Right kidney (tissue), 9 donors: ENCODE measurements at places on chromosomes 3 and 15.

DNA sequence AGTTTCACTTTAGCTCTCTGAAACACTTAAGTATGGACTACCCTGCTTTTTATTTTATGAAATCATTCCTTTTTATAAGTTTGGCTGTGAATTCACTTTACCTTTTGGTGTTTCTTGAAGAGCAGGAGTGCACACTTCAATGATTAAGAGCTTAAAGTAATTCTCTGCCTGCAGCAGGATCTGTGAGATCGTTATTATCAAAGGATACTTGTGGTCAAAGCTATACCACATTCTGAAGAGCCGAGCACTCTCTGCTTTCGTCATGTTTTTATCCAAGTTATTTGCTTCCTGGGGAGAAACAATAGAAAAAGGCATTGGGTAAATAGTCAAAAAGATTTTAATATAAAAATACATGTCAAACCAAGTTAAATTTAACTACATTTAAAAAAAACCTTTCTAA, 243.7 kb downstream of the CHST2 start:
- DNase-seq: no peak

GRCh38 chr3:141849056-141849815, 27.2 kb upstream of the ATP1B3 start:
- DNase-seq: no peak

DNA sequence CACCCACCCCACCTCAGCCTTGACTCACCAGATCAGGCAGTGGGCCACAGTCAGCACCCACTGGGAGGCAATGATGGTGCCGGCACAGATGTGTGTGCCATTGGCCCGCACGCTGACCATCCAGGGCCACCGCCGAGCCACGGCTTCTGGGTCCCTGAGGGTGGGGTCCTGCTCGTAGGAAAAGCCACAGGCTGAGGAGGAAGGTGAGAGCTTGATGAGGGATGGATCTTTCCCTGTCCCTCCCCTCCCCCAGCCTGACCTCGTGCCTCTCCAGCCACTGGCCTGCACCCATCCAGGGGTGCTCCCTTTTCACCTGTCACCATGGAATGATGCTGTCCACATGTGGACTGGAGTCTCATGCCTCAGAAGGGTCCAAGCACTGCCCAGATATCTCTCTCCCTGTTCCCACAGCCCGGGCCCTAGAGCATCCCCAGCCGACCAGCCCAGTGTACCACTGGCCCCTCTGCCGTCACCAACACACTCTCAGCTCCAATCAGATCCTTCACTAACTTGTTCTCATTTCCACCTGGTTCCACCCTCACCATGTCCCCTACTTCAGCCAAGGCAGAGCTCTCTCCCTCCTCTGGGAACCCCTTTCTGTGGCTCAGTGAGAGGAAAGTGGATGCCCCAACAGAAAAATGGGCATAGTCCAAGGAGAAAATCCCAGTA, 2.0 kb downstream of the PRSS50 start:
- no peak for DNase-seq

DNA sequence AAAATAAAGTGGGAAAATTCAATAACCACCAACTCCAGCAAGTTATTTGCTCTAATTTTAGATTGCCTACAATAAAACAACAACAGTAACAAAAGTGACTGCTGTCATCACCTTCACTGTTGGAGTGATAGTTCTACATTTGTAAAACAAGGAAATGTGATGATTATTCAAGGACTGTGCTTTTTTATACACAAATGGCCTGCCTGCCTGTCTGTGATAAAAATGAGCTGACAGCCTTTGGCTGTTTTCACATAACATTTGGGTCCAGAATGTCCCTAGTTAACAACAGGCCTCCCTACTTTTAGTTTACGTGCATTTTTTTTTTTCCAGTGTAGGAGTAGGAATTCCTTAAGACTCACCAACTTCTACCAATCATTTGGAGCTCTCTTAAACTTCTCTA, 768.8 kb downstream of the PDCD6IP start:
- DNase-seq: no peak

DNA sequence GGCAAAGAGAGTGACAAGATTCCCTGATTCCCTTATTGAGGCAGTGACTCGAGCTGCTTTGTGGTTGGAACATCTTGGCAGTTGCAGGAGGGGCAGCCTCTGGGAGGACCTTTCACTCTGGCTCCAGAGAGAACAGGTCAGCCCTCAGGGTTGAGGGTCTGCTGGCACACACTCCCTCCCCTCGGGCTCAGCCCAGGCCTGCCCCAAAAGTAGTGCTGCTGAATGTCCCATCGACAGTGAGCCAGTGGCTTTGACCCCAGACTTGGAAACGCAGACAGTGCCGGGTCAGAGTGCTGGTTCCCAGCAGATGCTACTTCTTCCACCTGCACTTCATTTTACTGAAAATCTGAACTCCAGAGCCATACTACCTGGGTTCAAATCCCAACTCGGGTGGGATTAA, 25.6 kb upstream of the ATP2B2 start:
- no peak for DNase-seq

DNA sequence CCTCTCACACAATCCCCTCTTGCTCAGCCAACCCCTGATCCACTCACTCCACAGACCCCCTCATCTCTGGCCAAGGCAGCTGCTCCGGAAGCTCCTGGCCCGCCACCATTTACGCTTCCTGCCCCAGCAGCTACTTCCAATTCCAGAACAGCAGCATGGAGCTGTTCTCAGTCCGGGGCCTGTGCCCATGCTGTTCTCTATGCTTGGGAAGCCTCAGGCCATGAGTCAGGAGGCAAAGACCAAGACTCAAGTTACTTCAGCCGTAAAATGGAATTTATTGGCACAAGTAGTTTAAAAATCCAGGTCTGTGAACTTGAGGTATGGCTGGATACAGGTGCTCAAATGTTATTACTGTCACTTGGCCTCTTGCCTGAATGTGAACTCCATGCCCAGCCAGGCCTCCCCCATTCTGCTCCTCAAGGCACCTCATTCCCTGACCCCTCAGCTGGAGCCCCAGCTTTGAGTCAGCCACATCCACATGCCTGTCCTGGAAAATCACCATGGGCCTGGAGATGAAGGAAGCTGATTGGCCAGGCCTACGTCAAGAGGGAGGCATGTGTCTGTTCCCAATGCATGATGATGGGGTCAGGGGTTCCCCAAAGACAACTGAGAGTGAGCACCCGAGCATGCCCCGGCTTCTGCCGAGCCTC, 31.4 kb upstream of the CACNA2D2 start:
- no peak for DNase-seq

- DNase-seq: no peak
Observed at GRCh38 chr15:41780266-41780665, 6.0 kb downstream of the MAPKBP1 start.

- DNase-seq: no peak
Observed at GRCh38 chr15:50109076-50109987, 9.7 kb downstream of the ATP8B4 start.

DNA sequence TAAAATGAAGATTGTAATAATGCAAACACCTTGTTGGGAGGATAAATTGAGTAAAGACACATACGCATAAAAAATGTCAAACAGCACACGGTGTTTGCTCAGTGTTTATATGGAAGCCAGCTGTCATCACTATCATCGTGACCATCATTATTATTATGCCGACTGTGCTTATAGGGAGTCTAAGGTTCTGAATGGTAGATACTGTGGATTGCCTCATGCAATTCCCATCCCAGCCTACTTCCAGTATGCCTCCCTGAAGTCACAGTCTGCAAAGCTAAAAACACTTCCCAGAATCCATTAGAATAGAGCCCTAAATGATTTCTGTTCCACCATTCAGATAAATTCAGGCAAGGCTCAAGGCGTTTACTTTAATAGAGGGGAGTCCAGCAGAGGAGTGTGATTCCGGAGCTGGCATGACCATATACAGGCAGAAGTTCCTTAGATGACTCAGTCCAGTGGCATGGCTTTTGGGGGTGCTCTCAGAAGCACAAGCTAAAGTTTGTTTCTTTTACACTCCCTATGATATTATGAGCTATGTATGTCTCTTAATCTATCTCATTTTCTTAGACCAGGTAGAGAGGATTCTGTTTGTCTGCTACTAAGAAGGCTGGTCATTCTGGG, 148.7 kb downstream of the MEX3B start:
- DNase-seq: no peak

GRCh38 chr15:75640483-75641178, 607 bp upstream of the IMP3 start:
- peak; percentile 86 for DNase-seq

DNA sequence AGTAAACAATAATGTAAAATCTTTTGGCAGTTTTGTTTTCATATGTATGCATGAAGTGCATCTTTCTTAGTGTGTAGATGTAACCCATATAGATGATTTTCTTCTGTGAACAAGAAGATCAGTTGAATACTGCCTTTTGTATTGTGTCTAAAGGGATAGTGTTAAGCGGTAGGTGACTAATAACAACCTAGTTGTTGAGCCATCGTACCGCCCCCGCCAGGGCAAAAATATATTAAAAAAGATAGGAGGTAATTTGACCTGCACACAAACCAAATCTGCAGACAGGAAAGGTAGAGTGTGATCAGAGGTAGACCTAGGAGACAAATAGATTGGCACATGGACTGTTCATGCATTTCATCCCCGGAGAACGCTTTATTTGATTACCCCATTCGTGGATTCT, 3.3 kb upstream of the GMNC start:
- no peak for DNase-seq

DNA sequence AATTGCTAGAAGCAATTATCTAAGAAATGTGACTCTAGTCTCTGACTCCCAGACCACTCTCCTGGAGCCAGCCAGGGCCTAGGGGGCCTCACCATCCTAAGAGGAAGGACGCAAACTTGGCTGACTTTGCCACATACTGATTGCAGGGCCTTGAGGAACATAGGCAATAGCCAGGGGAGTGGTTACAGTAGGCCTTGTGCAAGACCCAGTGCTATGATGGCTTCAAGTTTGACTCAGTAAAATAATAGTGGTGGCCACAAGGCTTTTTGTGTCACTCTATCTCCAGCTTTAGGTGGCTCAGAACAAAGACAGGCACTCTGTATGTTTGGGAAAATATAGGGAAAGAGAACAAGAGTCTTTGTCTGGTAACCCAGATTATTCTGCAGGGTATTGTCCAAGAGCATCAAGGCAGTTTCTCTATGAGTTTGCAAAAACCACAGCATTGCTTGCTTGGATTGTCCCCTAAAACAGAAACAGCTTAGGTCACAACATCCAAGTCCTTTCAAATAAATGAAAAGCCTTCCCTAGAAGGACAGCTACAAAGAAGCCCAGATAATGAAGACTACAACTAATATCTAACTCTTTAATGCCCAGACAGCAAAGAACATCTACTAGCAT, 631.5 kb downstream of the PYDC2 start:
- no peak for DNase-seq

GRCh38 chr15:78370013-78370412, 29.9 kb downstream of the CRABP1 start:
- DNase-seq: no peak

DNA sequence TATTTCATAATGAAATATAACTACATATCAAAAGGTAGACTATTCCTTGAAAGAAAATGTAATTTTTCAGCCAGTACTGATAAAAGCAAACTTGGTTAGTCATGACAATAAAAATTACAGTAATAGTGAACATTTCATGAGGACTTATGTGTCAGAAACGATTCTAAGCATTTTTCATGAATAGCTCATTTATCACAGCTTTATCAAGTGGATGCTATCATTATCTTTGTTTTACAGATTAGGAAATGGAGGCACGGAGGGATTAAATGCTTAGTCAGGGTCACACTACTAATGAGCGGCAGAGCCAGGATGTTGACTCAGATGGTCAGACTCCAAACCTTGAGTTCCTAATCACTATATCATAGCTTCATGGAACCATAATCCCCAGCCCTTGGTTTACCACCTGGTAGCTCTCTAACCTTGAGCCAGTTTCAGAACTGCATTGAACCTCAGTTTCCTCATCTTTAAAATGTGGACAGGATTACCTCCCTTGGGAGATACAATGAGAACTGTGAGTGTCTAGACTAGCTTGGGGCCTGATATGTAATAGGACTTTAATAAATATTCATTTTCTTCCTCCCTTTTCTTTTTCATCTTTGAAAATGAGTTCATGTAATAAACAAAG, 85.4 kb downstream of the TNIK start:
- DNase-seq: no peak

DNA sequence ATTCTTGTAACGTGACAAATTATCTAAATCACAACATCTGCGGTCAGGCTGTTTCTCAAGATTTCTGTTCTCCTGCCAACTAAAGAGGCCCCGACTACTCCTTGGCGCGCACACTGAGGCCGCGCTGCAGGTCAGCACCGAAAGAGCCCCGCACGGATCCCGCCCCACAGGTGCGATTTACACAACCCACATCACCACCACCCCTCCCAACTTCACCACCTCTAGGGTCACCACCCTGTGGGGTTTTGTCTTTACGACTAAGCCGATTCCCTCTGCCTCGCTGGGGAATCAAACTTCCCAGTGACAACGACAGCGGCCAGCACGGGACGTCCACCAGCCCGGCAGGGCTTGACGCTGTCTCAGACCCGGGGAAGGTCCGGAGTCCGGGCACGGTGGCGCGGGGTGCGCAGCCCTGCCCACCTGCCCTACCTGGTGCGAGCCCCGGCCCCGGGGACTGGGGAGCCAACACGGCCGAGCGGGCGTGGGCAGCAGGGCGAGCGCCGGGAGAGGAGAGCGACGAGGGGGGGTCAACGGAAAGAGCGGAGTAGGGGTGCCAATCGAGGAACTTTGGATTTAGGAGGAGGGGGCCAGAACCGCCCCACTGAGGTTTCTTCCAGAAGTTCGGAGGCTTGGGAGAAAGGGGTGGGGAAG, 764 bp downstream of the UACA start:
- DNase-seq: no peak

- no peak for DNase-seq
Observed at GRCh38 chr15:69576035-69576526, 123.5 kb downstream of the RPLP1 start.

- no peak for DNase-seq
Observed at GRCh38 chr3:82030916-82031315, 269.5 kb upstream of the GBE1 start.

GRCh38 chr15:94352636-94353487, 121.5 kb downstream of the MCTP2 start:
- DNase-seq: no peak

DNA sequence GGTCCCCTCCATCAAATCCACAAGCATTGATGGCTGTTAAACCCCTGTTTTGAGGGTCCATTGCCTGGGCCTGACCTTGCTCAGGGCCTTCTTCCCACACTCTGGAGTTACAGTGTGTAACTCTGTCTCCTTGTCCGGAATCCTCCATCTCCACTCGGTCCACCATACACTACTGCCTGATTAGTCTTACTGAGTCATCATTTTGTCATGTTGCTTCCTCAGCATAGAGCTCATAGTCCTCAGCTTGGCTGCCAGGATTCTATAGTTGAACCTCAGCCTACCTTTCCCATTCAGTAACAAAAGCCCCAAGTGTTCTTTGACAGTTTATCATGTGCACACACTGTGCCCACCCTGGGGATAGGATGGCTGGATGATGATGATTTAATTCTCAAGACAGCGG, 113.0 kb downstream of the PDE8A start:
- no peak for DNase-seq

GRCh38 chr3:45092132-45093031, 53.8 kb downstream of the CDCP1 start:
- peak; percentile 33 for DNase-seq
